ENCODE measurements at places on chromosomes 7 and 10.

DNA sequence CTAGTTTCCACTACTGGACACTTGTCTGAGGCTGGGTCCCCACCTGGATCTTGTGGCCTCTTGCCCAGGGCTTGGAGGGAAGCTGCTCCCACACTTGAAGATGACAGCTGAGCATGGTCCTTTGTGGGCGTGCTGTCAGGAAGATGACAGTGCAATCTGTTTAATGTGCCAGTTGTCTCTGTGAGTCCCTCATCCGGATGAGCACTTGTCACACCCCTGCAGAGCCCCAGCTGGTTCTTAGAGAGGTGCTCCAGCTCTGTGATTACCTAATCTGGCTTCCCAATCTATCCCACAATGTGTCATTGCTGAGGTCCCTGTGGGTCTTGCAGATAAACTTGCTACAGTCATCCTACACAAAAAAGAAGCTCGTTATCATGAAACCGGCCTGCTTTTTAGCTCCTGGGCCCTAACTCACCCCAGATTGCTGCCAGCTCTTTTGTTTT, 34.8 kb upstream of the CCSER2 start:
- DNase-seq, result no peak

- DNase-seq, result no peak
Measured at GRCh38 chr7:7428806-7429205, 106.9 kb downstream of the COL28A1 start.

- DNase-seq, result no peak
Measured at GRCh38 chr7:20270867-20271266, 53.7 kb upstream of the MACC1 start.

DNA sequence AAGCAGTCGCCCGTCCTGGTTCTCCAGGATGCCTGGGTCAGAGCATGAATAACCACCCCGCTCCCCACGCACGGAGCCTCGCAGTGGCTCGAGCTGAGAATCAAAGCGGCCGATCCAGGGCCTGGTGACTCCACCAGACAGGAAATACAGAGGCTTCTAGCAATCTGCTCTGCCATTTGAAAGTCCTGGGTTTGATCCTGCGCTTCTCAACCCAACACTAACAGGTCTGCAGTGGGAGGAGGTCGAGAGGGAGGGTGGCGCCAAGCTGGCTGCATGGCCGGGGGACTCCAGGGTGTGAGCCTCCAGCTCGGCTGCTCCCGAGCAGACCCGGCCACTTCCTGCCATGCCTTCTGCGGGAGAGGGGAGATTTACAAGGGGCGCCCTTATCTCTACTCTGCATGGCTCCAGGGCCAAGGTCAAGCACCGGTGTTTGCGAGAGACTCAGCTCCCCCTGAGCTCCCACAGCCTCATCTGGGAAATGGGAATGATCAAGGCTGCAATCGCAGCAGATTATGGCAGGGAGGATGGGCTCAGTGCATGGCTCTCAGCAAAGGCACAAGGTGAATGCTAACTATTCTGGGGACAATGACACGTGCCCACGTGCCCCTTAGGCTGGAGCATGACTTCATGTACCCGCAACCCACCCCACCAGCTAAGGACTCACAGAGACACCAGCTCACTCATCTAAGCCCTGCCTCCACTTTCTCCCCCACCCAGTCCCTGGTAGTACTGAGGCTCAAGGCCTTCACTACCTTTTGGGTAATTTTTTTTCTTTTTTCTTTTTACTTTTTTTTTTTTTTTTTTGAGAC, 73.9 kb upstream of the TNRC18 start:
- DNase-seq, result no peak

DNA sequence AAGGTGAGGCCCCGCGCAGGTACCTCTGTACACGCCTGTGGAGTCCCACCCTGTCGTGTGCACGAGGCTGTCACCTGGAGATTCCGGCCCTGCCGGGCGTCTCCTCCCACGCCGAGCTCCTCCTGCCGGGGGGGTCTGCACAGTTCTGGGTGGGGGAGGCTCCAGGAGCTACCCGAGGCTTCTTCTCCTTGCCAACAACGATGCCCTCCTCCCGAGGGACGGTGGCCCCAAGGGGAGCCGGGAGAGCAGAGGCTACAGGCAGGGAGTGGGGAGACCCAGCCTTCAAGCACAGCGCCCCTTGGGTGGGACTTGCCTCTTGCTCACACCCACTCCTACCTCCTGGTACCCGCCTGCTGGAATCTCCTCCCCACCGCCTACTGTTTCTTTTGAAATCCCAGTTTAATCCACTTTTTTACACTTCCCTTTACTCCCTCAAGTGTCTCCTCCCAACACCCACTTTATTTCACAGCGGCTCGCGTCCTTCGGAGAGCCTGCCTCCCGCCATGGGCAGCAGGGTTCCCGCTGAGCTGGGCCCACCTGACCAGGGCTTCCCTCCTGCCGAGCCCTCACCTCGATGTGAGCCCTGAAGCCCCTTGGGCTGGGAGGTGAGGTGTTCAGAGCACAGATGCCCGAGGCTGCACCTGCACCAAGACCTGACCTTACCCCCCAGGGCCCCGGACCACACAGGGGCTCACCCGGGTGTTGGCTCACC, 338.1 kb downstream of the DNAJB6 start:
- no peak for DNase-seq

GRCh38 chr7:50295133-50295532, 9.4 kb upstream of the IKZF1 start:
- no peak for DNase-seq

All from central memory CD8-positive, alpha-beta T cell (primary cell).